ENCODE measurements at places on chromosomes 3 and 15.

- DNase-seq: no peak
Observed at GRCh38 chr3:77042343-77042742, 2.4 kb downstream of the ROBO2 start.

- no peak for DNase-seq
Observed at GRCh38 chr15:50248994-50249582, 16.4 kb downstream of the HDC start.

DNA sequence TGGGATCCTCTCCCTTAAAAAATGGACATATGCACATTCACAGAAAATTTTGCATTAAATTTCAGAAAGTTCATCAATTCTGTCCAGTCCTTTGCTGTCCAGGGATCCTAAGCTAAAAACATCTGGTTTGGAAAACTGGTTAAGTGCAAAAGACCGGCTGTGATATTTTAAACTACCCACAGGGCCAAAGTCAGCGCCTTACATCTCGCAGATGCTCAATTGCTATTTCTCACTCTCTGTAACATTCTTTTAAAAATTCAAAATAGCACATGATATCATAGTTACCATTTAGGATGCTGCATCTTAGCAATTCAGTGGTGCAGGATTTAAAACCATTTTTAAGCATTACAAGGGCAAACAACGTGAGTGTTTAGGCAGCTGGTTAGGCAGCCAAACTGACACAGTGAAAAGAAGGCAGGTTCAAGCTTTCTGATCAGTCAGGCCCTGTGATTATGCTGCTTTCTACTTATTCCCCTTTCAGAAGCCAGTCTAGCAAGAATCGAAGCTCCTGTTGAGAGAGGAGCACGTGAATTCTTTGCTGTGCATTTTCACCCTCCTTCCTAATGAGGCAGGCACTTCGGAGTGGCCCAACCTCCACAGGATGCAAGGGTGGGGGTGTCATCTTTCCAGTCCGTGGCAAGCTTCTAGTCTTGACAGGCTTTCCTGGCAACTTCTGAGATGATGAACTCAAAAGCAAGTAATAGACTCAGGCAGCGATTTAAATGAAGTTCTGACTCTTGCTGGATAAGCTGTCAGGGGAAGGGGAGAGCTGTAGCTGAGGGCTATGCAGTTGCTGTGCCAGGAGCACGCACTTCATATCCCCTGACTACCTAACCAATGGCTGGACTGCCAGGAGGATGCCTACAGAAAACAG lies 8.8 kb downstream of the PRICKLE2 start:
- DNase-seq: no peak

DNA sequence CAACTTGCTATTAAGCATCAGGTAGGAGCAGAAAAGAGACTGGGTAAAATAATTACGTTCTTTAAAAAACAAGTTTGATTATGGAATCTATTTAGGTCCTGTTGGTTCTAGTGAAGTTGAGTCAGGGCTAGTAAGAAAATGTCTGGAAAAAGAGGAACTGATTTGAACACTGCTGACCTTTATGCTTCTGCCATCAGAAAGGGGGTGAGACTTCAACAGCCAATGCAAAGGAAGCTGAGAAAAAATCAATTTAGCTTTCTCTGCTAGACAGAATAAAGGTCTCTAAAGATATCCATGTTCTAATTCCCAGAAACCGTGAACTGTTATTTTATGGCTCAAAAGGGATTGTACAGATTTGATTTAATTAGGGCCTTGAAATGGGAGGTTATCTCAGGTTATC lies 157.5 kb downstream of the ROBO2 start:
- DNase-seq: peak; percentile 27

DNA sequence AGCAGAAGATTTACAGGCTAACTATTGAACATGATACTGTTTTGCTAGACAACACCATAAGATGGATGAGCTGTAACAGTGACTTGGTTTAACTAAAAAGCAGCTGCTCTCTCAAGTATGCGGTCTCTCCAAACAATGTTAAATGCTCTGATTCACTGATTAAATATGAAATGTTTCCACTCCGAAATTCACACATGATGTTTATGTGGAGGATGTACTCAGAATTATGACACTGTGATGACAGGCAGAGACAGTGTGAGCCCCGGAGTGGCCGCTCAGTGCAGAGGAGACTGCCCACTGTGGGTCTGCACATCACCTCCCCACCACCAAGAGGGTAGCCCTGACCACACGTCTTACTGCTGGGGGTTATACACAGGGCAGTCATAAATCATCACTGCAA lies 83.9 kb upstream of the MEX3B start:
- no peak for DNase-seq

- DNase-seq: no peak
Observed at GRCh38 chr3:52399593-52399992, 45.3 kb downstream of the SEMA3G start.

DNA sequence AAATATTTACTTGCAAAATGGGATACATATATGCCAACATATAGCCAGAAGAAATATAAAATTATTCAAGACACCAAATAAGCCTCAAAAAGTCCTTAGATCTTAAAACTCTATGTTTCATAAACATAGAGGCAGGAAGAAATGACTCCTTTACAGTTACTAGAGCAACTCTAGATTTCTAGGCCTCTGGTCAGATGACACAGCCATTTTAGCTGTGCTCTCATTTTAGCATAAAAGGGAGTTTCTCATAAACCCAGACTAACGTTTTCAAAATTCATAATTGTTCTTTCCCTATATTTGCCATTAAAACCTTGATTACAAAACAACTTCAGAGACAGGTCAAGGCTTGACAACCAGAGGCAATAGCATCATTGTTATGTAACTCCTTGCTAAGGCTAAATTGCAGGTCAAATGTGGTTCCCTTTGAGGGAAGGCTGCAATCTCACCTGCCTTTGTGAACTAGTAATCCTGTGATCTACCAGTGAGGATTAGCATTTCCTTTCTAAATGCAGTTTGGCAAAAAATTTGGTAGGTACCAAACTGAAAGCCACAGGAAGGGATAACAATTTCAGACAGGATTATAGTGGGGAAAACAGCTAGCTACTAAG lies 8.2 kb downstream of the THOC7 start:
- DNase-seq: no peak

DNA sequence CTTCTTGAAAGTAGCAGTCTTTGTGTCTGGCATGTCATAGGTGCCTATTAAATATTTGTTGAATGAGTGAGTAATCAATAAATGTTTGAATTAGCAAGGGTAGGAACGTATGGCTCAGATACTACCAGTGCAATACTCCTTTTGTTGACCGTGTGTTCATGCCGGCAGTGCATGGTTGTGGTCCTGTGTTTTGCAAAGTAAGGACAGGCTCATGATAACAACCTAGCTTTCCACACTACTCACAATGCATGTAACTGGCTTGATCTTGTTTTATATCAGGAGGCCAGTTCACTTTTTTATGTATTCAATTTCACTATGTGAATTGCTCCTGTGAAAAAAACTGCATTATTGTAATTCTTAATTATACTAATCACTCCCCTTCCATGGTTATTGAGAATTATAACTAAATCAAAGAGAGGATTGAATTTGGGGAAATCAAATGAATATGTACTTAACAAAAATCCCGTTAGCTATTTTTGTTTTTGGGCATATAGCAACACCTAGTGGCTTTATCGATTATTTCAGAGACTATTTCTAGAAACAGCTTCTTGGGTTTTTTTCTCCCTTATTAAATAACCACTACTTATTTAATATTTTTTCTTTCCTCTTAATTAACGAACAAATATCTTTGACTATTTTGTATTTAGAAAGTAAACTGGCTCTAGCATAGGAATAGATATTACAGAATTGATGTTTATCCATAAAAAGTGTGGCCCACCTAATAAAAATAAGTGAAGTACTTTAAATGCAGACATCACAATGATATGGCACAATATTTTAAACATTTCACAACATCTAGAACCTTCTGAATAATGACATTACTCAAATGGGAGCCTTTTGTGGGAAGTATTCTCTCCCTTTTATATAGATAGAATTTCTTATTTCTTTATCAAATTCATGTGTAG lies 218.5 kb downstream of the BBX start:
- peak; percentile 68 for DNase-seq

GRCh38 chr3:22704571-22705354 lies 498.4 kb upstream of the UBE2E2 start:
- no peak for DNase-seq

GRCh38 chr15:35481992-35482391 lies 64.0 kb downstream of the DPH6 start:
- no peak for DNase-seq

GRCh38 chr3:80079886-80080285 lies 312.1 kb upstream of the ROBO1 start:
- DNase-seq: no peak

GRCh38 chr15:81002009-81002330 lies 1.2 kb downstream of the TLNRD1 start:
- no peak for DNase-seq

DNA sequence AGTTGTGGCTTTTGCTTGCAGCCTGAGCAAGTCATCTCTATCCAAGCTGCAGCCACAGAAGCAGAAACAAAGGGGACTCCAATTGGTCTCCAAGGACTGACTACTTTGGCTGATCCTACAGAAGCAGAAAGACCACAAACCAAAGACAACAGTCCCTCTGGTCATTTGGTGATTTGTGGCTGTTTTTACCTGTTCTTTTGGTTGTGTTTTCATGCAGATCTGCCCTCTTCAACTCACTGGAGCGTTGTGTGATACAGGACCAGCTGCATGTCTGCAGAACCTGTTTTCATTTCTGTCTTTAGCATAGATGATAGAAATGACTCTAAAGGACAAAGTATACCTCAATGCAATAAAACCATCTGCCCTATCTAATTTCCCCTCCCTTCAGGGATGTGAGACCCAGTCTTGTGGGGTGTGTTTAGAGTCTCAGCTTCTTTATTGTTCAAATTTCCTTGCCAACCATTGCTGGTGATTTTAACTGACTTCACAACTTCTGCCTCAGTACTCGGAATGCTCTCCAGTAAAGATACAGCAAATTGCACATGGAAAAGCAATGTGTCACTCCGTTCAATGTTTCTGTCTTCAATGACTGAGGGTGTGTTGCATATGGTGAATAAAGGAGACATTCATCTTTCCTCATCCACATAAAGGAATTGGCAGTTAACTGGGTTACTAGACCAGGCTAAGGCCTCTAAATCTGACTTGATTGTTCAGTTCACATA lies 48.9 kb upstream of the SLC7A14 start:
- DNase-seq: no peak

GRCh38 chr15:55823191-55823670 lies 80.3 kb upstream of the PRTG start:
- no peak for DNase-seq

DNA sequence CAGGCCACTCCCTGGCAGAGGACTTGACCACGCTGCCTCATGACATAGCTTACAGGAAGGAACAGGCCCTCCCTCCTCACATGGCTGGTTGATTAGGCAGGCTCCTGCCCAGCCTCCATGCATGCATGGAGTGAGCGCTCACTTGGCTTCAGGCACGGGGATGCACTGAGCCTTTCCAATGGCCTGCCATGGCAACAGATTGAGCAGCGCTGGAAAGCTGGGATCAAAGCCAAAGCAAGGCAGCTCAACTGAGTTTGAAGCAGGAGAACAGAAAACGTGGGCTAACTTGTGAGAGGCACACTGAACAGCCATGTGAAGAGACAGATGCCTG lies 5.9 kb upstream of the GRAMD2A start:
- DNase-seq: no peak

- DNase-seq: no peak
Observed at GRCh38 chr3:62503516-62503915, 130.2 kb upstream of the FEZF2 start.

GRCh38 chr15:94286583-94286982 lies 55.2 kb downstream of the MCTP2 start:
- DNase-seq: no peak

GRCh38 chr15:72307026-72307425 lies 12.9 kb downstream of the CELF6 start:
- DNase-seq: no peak

GRCh38 chr3:184582646-184583577 lies 21.3 kb downstream of the EPHB3 start:
- no peak for DNase-seq

DNA sequence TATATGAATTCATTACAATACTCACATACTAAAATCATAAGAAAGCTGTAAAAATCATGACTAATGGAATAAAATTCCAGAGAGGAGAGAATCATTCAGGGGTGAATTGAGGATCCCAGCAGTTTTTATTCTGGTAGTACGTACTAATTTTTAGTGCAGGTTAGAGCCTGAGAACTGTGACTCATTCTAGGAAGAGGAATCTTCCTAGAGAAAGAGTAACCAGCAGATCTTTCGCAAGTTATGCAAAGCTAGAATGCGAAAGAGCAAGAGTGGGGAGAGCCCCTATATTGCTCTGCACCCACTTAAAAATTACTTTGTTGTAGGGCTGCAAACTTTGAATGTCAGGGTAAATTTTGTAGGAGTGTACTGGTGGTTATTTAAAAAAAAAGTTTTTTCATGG lies 303.6 kb upstream of the ARPP21 start:
- no peak for DNase-seq

- DNase-seq: no peak
Observed at GRCh38 chr3:98008855-98009254, 26.3 kb downstream of the GABRR3 start.

Measured in suppressor macrophage treated with lipopolysaccharide for 1 hour (primary cell).